ENCODE measurements at places on chromosomes 6 and 20. TPM values are rescaled to one million over a fixed set of nuclear protein-coding genes. Genes with fewer than 3 reads are reported as not detected.

- H3K36me3 ChIP-seq = no peaks in the 10 kb centered on the region
- no peak overlapping the region for H3K27ac ChIP-seq
- DNase-seq = no peak
Observed at GRCh38 chr6:44278774-44279697, 8.8 kb downstream of the TMEM151B start.

GRCh38 chr6:127348028-127348661 is 4.7 kb upstream of the ECHDC1 start:
- H3K4me3 ChIP-seq = no peak overlapping the region
- H3K27me3 ChIP-seq = no peaks in the 10 kb centered on the region
- H3K27ac ChIP-seq = no peak overlapping the region
- H3K4me1 ChIP-seq = peaks cover 11% of the 10 kb centered on the region
- DNase-seq = no peak

The SLC26A8 gene
- 1.4 TPM for total RNA-seq

The HLA-E gene
- 47.0 TPM for total RNA-seq

DNA sequence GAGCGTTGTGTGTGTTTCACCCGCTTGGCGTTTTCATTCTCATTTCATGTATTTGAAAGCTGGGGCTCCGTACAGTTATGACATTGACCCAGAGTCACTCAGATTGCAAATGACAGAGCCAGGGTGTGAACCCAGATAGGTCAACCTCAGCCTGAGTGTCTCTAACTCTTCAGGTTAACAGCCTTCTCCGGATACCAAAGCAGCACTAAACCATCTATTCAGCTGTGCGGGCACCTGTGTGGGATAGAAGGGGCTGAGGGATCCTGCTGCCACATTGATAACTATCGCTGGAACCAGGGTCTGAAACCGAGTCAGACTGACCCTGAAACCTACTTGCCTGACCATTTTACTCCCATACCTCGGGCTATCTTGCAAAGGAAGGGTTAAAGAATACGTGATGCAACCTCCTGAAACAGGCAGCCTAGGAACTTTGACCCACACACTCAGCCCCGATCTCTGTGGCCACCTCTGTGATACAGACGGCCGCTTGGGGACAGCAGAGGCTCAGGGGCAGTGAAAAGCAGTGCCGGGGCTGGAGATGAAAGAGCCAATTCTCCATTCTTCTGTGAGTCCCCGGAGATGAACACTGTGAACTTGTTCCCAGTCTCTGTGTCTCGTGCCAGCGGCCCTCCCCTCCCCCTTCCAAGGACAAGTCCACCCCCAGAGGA is 233.5 kb upstream of the QKI start:
- no peaks in the 10 kb centered on the region for H3K27me3 ChIP-seq
- DNase-seq = peak; percentile 88
- peaks cover 6% of the 10 kb centered on the region for H3K4me1 ChIP-seq
- peak overlapping the region; percentile 89 for H3K27ac ChIP-seq

DNA sequence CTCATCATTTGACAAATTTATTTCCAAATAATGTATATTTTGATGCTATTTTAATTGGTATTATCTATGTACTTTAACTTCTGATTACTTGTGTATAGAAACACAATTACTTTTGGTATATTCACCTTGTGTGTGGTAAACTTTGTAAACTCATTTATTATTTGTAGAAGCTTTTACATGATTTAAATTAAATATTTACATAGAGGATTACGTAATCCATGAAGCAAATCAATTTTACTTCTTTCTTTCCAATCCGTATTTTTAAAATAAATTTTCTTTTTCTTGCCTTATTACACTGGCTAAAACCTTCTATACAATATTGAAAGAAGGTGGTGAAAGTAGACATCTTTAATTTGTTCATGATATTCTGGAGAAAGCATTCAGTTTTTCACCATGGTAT is 540.2 kb downstream of the MMUT start:
- H3K27me3 ChIP-seq = no peaks in the 10 kb centered on the region
- H3K4me3 ChIP-seq = no peak overlapping the region
- H3K27ac ChIP-seq = no peak overlapping the region
- H3K36me3 ChIP-seq = no peaks in the 10 kb centered on the region
- DNase-seq = no peak
- H3K4me1 ChIP-seq = no peaks in the 10 kb centered on the region

The CST2 gene
- not detected for total RNA-seq

The TMC2 gene
- not detected for total RNA-seq

DNA sequence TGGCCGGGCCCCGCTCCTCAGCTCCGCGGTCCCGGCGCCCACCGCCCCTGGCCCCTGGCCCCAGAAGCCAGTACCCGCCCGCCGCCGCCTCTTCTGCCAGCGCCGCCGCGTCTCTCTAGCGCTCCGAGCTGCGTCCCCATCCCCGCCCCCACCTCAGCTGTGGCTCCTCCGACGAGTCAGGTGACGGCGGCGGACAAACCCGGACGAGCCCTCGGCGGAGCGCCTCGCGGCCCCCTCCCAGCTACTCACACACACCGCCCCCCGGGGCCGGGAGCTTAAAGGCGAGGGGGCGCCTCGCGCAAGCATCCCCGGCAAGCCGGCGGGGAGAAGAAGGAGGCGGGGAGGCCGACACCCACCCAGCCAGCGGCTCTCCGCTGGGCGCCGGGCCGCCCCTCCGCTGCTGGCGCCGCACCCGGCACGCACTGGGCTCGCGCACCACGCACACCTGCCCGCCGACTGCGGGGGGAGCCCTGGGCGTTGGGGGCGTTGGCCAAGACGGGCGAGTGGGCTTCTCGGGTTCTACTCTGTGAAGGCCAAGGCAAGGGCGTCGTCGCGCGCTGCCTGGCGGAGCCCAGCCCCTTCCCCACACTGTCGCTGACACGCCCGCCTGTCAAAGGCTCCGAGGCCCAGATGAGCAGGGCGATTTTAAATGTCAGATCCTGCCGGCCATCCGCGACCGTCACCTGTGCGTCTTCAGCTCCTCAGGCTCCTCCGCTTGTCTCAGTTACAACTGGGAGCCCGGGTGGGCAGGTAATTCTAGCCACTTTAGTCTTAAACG is at the start of gene SNAP91:
SNAP91 (minus strand) TSS at position 132 of the 778 bp plus-strand sequence. CDS start 1,174 bp downstream, outside the sequence.
- H3K4me1 ChIP-seq = no peaks in the 10 kb centered on the region
- H3K27ac ChIP-seq = no peak within 1 kb of the TSS
- H3K4me3 ChIP-seq = no peak within 1 kb of the TSS
- no peak for DNase-seq
- H3K36me3 ChIP-seq = no peaks in the 10 kb centered on the region

DNA sequence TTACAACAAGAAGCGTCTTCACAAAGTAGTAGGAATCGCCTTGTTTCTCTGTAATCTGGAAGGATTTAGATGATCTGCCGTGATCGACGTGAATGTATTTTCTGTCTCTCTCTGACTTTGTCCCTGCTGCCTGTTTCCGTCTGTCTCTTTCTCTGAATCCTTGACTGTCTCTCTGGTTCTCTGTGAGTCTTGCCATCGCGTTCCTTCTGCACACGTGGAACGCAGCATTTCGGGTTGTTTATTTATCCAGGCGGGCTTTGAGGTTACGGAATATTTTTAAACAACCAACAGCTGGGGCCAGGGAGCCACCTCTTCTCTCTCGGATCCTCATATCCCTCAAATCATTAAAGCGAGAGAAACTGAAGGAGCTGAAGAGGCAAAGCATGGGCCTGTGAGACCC is 215.9 kb downstream of the ZDHHC14 start:
- H3K36me3 ChIP-seq = no peaks in the 10 kb centered on the region
- H3K4me3 ChIP-seq = no peak overlapping the region
- H3K27me3 ChIP-seq = no peaks in the 10 kb centered on the region
- DNase-seq = no peak

DNA sequence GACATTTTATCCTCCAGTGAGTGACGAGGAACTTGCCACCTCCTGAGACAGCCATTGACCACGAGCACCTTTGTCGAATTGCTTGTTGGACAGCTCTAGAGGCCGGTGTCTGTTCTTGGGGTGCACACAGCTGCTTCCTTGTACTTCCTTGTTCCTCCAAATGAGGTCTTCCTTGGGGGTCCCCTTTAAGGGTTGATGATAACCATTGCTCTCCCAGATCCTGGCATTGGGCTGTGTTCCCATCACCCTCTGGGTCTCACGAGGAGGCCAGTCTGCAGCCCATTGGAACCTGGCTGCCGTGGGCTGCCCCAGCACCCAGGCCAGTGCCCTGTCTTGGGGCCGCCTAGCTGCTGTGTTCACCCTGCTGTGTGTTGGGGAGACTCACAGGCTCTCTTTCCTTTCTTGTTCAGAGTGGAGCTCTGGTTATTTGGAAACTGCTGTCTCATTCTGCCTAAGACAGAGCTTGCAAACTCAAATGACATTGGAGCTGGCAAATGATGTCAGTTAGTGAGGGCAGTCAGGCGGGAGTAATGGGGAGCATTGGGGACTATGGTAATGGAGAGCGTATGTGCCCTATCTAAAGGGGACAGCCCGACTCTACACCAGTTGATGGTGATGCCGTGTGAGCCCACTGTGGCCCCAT is 25.7 kb downstream of the PPP1R16B start:
- DNase-seq = no peak
- H3K27ac ChIP-seq = no peak overlapping the region
- no peaks in the 10 kb centered on the region for H3K36me3 ChIP-seq
- H3K4me1 ChIP-seq = peaks cover 2% of the 10 kb centered on the region

GRCh38 chr20:8662433-8662954 is 406.4 kb upstream of the PLCB4 start:
- H3K4me1 ChIP-seq = 0 out of 2 replicates have a peak, but pooled peaks cover under 1% of the 10 kb centered on the region
- DNase-seq = no peak
- no peaks in the 10 kb centered on the region for H3K36me3 ChIP-seq
- H3K27me3 ChIP-seq = no peaks in the 10 kb centered on the region

The CST4 gene
- total RNA-seq = 2.7 TPM

GRCh38 chr6:26045065-26045927 is 41.9 kb upstream of the HFE start:
- peaks cover 10% of the 10 kb centered on the region for H3K4me1 ChIP-seq
- H3K4me3 ChIP-seq = no peak overlapping the region
- no peak overlapping the region for H3K27ac ChIP-seq
- no peak for DNase-seq

DNA sequence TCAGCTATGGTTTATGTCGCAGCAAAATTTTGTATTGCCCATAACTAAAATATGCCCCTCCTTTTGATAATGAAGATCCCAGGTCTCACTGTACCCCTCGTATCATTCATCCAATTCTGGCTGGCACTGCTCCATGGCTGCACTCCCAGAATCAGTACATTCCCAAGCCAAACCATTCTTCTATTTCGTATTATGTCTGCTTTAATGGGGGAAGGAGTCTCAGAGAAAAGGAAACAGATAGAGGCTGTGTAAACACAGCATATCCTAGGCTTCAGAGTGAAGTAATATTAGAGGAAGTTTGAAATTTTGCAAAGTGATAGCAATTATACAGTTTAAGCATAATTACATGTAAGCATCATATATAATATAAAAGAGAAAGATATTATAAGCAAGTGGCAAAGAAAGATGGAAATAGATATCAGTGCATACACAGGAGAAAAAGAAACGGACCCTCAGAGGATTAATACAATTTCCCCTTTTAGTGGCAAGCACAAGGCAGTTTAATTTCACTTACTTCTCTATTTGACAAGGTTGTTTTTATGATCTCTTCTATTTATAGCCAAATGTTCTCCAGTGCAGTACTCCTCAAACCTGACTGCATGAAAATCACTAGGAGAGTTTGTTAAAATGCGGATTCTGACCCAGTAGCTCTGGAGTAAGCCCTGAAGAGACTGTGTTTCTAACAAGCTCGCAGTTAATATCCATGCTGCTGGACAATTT is 56.5 kb upstream of the TENT5A start:
- H3K36me3 ChIP-seq = no peaks in the 10 kb centered on the region
- H3K4me1 ChIP-seq = peaks cover 13% of the 10 kb centered on the region
- H3K27ac ChIP-seq = no peak overlapping the region
- H3K27me3 ChIP-seq = no peaks in the 10 kb centered on the region

- H3K36me3 ChIP-seq = 0 out of 2 replicates have a peak, but pooled peaks cover 3% of the 10 kb centered on the region
- H3K4me3 ChIP-seq = no peak overlapping the region
- DNase-seq = no peak
- H3K27ac ChIP-seq = no peak overlapping the region
- H3K4me1 ChIP-seq = no peaks in the 10 kb centered on the region
- H3K27me3 ChIP-seq = no peaks in the 10 kb centered on the region
Observed at GRCh38 chr20:44979090-44979621, 12.8 kb downstream of the STK4 start.

The HDGFL1 gene
- total RNA-seq = not detected

DNA sequence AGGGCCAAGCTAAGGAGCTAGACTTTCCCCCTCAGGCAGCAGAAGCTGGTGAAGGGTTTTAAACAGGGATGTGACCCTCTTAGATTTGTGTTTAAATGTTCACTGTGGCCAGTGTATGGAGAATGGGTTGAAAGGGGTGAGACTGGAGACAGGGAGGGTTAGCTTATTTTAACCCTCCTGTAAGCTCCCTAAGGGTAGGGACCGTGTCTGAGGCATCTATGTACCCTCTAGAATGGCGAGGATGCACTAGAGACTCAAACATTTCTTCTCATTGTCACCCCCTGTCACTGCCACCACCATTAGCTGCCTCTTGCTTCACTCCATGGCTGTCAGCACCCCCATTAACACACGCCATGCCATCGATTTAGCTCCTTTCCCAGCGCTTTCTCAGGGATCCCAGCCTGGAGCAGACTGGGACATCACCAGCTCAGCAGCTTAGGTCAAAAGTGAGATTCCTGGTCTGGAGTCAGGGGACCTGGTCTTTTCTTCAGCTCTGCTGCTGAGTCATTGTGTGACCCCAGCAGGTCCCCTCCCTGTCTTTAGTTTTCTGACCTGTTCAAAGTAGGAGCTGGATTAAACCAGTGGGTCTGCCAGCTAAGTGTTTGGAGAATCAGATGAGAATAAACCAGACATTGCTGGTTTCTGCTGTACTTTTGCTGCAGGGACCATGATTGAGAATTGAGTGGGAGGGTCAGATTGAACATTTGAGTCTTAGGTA is 1.1 kb upstream of the SLC22A7 start:
- no peak for DNase-seq
- H3K27ac ChIP-seq = no peak overlapping the region
- H3K4me1 ChIP-seq = no peaks in the 10 kb centered on the region
- no peak overlapping the region for H3K4me3 ChIP-seq

DNA sequence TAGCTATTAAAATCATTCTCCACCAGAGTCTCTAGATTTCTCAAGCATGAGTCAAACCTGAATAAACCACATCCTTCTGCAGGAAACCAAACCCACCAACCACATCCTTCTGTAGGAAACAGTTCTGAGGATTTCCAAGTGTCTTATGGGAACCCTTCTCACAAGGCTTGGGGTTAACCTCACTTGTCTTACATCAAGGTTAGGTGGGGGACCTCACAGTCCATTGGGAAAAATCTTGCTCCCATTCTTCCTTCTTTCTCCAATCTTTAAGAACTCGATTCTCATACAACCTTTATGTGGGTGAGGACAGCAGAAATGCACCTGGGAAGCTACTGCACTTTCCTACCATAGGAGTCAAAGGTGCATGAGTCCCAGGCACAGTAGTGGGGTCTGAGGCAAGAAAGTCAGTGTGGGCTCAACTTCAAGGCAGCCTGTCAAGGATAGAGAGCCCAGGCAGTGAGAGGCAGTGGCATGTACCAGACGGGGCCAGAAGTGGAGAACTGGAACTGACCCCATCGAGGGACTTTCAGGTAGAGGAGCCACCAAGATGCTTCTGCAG is 114.5 kb downstream of the SLC22A3 start:
- no peak overlapping the region for H3K27ac ChIP-seq
- no peak for DNase-seq
- no peaks in the 10 kb centered on the region for H3K36me3 ChIP-seq
- H3K4me3 ChIP-seq = no peak overlapping the region
- no peaks in the 10 kb centered on the region for H3K27me3 ChIP-seq
- no peaks in the 10 kb centered on the region for H3K4me1 ChIP-seq

Data from Caco-2 (cell line).